ENCODE measurements at places on chromosomes 12 and 14.

GRCh38 chr12:108683906-108684556 is 47.3 kb downstream of the CORO1C start:
- no peak for DNase-seq

- no peak for DNase-seq
Measured at GRCh38 chr12:115062741-115063140, 378.8 kb upstream of the TBX3 start.

GRCh38 chr12:129381715-129382114 is 522.1 kb downstream of the TMEM132D start:
- no peak for DNase-seq

DNA sequence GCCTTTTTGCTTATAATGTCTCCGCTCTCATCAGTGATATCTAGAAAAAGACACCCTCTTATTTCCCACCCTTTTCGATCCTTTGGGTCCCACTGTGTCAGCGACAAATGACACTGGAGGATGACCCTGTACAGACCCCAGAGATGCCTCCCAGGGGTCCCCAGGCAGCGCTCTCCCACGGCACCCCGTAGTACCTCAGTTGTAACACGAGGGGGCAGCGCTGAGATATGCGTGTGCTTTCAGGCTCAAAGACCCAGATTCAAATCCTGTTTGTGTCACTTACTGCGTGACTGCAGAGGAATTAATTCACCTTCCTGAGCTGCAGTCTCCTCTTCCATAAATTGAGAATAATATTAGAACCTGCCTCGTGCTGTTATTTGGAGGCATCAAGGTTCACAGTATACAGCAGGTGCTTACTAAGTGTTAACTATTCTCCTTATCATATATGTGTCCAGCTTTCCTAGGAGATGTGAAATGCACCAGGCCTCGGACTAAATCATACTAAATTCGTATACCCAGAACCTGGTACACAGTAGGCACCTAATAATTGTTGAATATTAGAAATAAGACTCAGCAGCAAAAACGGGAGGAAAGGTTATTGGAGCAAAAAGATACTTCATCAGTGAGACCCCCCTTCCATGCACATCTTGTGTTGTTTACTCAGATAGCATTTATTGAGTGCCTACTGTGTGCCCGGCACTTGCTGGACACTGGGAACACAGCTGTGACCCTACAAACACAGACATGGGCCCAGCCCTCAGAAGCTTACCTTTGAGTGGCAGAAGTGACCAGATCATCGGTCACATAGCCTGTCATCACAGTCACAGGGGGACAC is 99.9 kb downstream of the PHETA1 start:
- DNase-seq: no peak

DNA sequence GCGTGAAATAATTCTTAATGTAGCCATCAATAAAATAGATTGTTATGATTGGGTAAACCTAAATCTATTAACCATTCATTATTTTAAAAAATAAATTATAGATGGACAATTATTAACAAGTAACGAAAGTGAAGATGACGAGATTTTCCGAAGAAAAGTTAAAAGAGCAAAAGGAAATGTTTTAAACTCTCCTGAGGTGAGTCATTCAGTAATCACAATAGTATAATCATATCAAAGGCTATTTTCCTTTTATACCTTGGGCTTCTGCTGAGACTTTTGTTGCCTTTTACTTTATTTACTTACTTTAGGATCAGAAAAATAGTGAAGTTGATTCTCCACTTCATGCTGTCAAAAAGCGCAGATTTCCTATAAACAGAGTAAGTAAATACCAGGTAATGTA is 45.6 kb downstream of the FANCM start:
- DNase-seq: no peak

DNA sequence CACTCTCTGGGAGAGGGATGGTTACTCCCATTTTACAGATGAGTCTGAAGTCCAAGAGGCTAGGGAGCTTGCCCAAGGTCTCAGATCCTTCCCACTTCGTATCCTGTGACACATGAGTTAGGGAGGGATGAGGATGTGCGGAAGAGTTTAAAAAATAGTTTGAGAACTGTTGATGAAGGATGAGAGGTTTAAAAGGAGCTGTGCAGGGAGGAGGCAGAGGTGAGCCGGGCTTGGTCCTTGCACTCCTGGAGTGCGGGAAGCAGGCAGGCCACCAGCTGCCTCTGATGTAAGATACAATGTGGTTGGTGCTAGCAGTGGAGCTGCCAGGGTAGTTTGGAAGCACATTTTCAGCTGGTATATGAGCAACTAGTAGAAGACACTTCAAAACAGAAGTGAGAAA is 46.5 kb downstream of the TSPAN9 start:
- DNase-seq: no peak

- no peak for DNase-seq
Measured at GRCh38 chr14:62001963-62002362, 239.7 kb downstream of the SNAPC1 start.

GRCh38 chr14:52254086-52254485 is 13.4 kb upstream of the PTGDR start:
- DNase-seq: no peak
